ENCODE measurements at places on chromosomes 13 and 19.

- H3K27ac ChIP-seq = no peak overlapping the region
- no peaks in the 10 kb centered on the region for H3K27me3 ChIP-seq
- no peaks in the 10 kb centered on the region for H3K4me1 ChIP-seq
- DNase-seq = no peak
- no peaks in the 10 kb centered on the region for H3K36me3 ChIP-seq
- H3K4me3 ChIP-seq = no peak overlapping the region
These were observed 142.5 kb downstream of the DCLK1 start for GRCh38 chr13:35988648-35989081.

GRCh38 chr19:13082192-13083007 is 20.3 kb downstream of the LYL1 start:
- no peak overlapping the region for H3K27ac ChIP-seq
- H3K4me3 ChIP-seq = no peak overlapping the region
- H3K36me3 ChIP-seq = no peaks in the 10 kb centered on the region
- H3K27me3 ChIP-seq = peaks cover 2% of the 10 kb centered on the region
- H3K4me1 ChIP-seq = no peaks in the 10 kb centered on the region
- DNase-seq = no peak

DNA sequence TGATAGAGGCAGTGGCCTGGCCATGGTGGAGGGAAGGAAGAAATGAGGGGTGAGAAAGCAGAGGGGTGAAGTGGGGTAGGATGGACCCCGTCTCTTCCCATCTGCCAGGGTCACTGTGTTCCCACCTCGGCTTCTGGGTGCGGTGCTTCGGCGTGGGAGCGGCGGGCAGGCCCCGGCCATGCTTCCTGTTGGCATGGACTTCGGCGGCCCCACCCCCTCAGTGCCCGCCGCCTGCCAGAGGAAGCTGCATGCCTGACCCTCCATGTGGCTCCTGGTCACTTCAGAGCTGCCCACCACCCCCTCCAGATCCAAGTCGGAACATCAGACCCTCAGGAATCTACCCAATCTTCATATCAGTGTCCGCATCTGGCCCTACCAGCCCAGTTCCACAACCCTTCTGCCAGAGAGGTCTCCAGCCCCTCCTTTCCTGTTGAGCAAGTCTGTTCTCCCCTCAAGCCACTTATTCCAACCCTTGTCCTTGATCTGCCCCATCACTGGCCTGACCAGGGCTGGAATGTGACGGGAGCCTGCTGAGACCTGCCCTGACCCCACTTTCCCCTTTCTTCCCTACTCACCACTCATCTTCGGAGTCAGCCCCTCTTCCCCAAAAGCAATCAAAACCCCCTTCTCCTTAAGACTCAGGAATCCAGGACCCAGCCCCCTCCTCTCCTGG is 1.5 kb downstream of the KCNN4 start:
- H3K27ac ChIP-seq = peak overlapping the region; percentile 84
- peaks cover 5% of the 10 kb centered on the region for H3K36me3 ChIP-seq
- peaks cover 56% of the 10 kb centered on the region for H3K4me1 ChIP-seq
- DNase-seq = no peak

DNA sequence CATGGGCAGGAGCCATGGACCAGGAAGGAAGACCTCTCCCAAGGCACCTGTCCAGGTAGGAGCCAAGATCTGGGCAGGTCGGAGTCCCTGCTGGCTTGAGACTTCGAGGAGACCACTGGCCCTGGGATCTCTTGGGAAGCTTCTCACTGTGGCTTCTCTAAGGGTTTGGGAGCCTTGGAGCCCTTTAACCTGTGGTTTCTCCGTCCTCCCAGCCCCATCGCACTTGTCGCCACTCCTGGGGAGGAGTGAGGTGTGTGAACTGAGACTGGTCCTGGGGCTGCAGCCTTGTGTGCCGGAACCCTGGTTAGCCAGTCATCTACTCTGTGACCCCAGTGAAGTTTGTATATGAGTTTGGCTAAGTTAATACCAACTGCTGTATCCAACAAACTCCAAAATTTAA is 8.2 kb downstream of the ZNF805 start:
- DNase-seq = no peak
- H3K4me3 ChIP-seq = no peak overlapping the region
- H3K4me1 ChIP-seq = no peaks in the 10 kb centered on the region
- no peaks in the 10 kb centered on the region for H3K27me3 ChIP-seq
- H3K36me3 ChIP-seq = peaks cover 68% of the 10 kb centered on the region
- no peak overlapping the region for H3K27ac ChIP-seq

GRCh38 chr13:102721800-102722231 is 27.0 kb upstream of the METTL21C start:
- H3K27me3 ChIP-seq = peaks cover 13% of the 10 kb centered on the region
- DNase-seq = no peak
- H3K27ac ChIP-seq = no peak overlapping the region
- H3K4me1 ChIP-seq = peaks cover 3% of the 10 kb centered on the region
- H3K36me3 ChIP-seq = no peaks in the 10 kb centered on the region

- H3K4me1 ChIP-seq = peaks cover 2% of the 10 kb centered on the region
- no peak for DNase-seq
- no peak overlapping the region for H3K27ac ChIP-seq
- H3K36me3 ChIP-seq = peaks cover 5% of the 10 kb centered on the region
- H3K4me3 ChIP-seq = no peak overlapping the region
- no peaks in the 10 kb centered on the region for H3K27me3 ChIP-seq
These were observed 8.8 kb downstream of the PAF1 start for GRCh38 chr19:39381910-39382611.

- no peaks in the 10 kb centered on the region for H3K4me1 ChIP-seq
- no peak overlapping the region for H3K4me3 ChIP-seq
- H3K27me3 ChIP-seq = no peaks in the 10 kb centered on the region
- H3K27ac ChIP-seq = no peak overlapping the region
- H3K36me3 ChIP-seq = peaks cover 18% of the 10 kb centered on the region
- no peak for DNase-seq
These were observed 26.0 kb downstream of the SBNO2 start for GRCh38 chr19:1147934-1148549.

GRCh38 chr19:35987571-35987896 is 7.5 kb upstream of the SDHAF1 start:
- H3K4me1 ChIP-seq = peaks cover 3% of the 10 kb centered on the region
- H3K36me3 ChIP-seq = no peaks in the 10 kb centered on the region
- H3K27ac ChIP-seq = no peak overlapping the region
- peaks cover 41% of the 10 kb centered on the region for H3K27me3 ChIP-seq
- H3K4me3 ChIP-seq = no peak overlapping the region

- no peak overlapping the region for H3K27ac ChIP-seq
- H3K27me3 ChIP-seq = no peaks in the 10 kb centered on the region
- H3K4me3 ChIP-seq = no peak overlapping the region
- peaks cover 17% of the 10 kb centered on the region for H3K4me1 ChIP-seq
These were observed 15.9 kb downstream of the CYTH2 start for GRCh38 chr19:48484931-48485612.

- DNase-seq = no peak
- no peaks in the 10 kb centered on the region for H3K27me3 ChIP-seq
- H3K4me3 ChIP-seq = peak overlapping the region; percentile 31
- H3K27ac ChIP-seq = peak overlapping the region; percentile 77
- no peaks in the 10 kb centered on the region for H3K36me3 ChIP-seq
These were observed 475.7 kb downstream of the UQCRFS1 start for GRCh38 chr19:28737021-28737895.

- no peaks in the 10 kb centered on the region for H3K4me1 ChIP-seq
- no peak overlapping the region for H3K27ac ChIP-seq
- no peaks in the 10 kb centered on the region for H3K27me3 ChIP-seq
- no peaks in the 10 kb centered on the region for H3K36me3 ChIP-seq
- no peak overlapping the region for H3K4me3 ChIP-seq
These were observed 110.6 kb downstream of the LIG4 start for GRCh38 chr13:108104736-108105135.

GRCh38 chr13:20049558-20050473 is 91.3 kb downstream of the ZMYM2 start:
- peak overlapping the region; percentile 57 for H3K4me3 ChIP-seq
- H3K4me1 ChIP-seq = peaks cover 13% of the 10 kb centered on the region
- H3K36me3 ChIP-seq = peaks cover 18% of the 10 kb centered on the region
- H3K27ac ChIP-seq = peak overlapping the region; percentile 65
- no peaks in the 10 kb centered on the region for H3K27me3 ChIP-seq

GRCh38 chr13:20336761-20337160 is 104.6 kb upstream of the GJB6 start:
- H3K36me3 ChIP-seq = no peaks in the 10 kb centered on the region
- no peak for DNase-seq
- H3K4me3 ChIP-seq = no peak overlapping the region
- H3K4me1 ChIP-seq = peaks cover 6% of the 10 kb centered on the region
- no peak overlapping the region for H3K27ac ChIP-seq
- peaks cover 6% of the 10 kb centered on the region for H3K27me3 ChIP-seq

- peaks cover 6% of the 10 kb centered on the region for H3K27me3 ChIP-seq
- no peak overlapping the region for H3K4me3 ChIP-seq
- no peaks in the 10 kb centered on the region for H3K36me3 ChIP-seq
- no peak overlapping the region for H3K27ac ChIP-seq
- no peak for DNase-seq
These were observed 156.1 kb downstream of the IRS2 start for GRCh38 chr13:109630271-109630670.

DNA sequence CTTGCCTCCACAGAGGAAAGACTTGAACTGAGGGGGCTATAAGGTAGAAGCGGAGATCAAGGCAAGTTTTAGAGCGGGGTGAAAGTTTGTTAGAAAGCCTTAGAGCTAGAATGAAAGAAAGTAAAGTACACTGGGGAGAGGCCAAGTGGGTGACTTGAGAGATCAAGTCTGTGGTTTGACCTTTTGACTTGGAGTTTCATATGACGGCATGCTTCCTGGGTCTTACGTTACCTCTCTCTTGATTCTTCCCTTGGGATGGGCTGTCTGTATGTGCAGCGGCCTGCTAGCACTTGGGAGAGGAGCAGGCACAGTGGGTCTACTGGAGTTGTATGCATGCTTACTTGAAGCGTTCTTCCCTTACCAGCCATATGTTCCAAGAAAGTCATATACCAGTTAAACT is 1768.5 kb downstream of the PCDH9 start:
- no peaks in the 10 kb centered on the region for H3K4me1 ChIP-seq
- DNase-seq = no peak
- no peaks in the 10 kb centered on the region for H3K27me3 ChIP-seq
- no peak overlapping the region for H3K4me3 ChIP-seq
- H3K27ac ChIP-seq = no peak overlapping the region

- no peak overlapping the region for H3K4me3 ChIP-seq
- no peak for DNase-seq
- no peaks in the 10 kb centered on the region for H3K4me1 ChIP-seq
- peaks cover 6% of the 10 kb centered on the region for H3K27me3 ChIP-seq
- no peaks in the 10 kb centered on the region for H3K36me3 ChIP-seq
- no peak overlapping the region for H3K27ac ChIP-seq
These were observed 172.2 kb downstream of the DNAJC15 start for GRCh38 chr13:43195551-43195950.

DNA sequence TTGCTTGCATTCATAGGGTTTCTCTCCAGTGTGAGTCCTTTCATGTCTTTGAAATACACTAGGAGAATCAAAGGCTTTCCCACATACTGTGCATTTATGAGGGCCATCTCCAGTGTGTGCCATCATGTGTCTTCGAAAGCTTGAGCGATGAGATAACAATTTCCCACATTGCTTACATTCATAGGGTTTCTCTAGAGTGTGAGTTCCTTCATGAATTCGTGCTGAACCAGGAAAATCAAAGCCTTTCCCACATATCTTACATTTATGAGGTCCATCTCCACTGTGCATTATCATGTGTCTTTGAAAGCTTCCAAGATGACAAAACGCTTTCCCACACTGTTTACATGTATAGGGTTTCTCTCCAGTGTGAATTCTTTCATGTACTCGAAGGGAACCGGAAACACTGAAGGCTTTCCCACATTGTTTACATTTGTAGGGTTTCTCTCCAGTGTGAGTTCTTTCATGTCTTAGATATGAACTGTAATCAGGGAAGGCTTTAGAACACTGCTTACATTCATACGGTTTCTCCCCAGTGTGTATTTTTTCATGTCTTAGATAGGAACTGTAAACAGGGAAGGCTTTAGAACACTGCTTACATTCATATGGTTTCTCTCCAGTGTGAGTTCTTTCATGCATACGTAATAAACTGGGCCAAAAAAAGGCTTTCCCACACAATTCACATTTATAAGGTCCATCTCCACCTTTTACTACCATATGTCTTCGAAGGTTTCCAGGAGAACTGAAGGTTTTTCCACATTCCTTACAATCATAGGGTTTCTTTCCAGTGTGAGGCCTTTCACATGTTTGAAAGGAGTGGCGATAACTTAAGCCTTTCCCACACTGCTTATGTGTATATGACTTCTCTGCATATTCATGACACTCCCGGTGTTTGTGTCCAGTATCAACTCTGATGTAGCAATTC is 21.4 kb downstream of the ZNF44 start:
- no peak overlapping the region for H3K27ac ChIP-seq
- no peaks in the 10 kb centered on the region for H3K4me1 ChIP-seq
- H3K27me3 ChIP-seq = no peaks in the 10 kb centered on the region

DNA sequence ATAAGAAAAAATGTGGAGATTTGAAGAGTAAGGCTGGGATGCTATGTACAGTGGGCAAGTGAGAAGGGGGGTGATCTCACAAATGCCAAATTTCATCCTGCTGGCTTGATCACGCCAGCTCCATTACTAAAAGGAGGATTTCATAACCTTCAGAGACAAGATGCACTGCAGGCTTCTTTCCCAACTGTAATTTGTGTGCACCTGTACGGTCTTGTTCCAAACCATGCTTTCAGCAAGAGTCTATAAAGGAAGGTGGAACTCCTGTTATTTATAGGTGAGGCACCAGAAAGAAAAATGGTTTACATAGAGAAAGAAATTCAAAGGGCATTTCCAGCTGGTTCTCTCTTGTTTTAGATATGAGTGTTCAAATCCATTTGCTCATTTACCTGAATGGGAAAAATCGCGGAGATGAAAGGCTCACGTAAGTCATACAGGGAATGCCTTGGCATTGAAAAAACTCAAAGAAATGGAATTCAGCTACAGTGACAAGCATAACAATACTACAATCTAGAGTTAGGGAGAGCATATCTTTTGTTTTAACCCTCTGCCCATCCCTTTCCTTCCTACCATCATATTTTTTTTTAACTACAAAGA is 13.3 kb downstream of the EFNB2 start:
- H3K36me3 ChIP-seq = no peaks in the 10 kb centered on the region
- no peak overlapping the region for H3K27ac ChIP-seq
- no peak for DNase-seq
- no peak overlapping the region for H3K4me3 ChIP-seq
- H3K4me1 ChIP-seq = no peaks in the 10 kb centered on the region
- H3K27me3 ChIP-seq = peaks cover 12% of the 10 kb centered on the region

GRCh38 chr13:61685682-61686012 is 270.0 kb upstream of the PCDH20 start:
- H3K4me3 ChIP-seq = no peak overlapping the region
- no peaks in the 10 kb centered on the region for H3K36me3 ChIP-seq
- no peaks in the 10 kb centered on the region for H3K27me3 ChIP-seq
- no peak for DNase-seq
- H3K27ac ChIP-seq = no peak overlapping the region
- H3K4me1 ChIP-seq = no peaks in the 10 kb centered on the region

GRCh38 chr19:18645035-18645511 is 8.2 kb downstream of the KLHL26 start:
- no peak overlapping the region for H3K4me3 ChIP-seq
- peaks cover 14% of the 10 kb centered on the region for H3K4me1 ChIP-seq
- no peaks in the 10 kb centered on the region for H3K27me3 ChIP-seq
- no peak for DNase-seq
- H3K27ac ChIP-seq = no peak overlapping the region
